ENCODE measurements at places on chromosomes 1 and 21.

GRCh38 chr1:160236806-160237205, 25.5 kb downstream of the DCAF8 start:
- DNase-seq, result no peak

DNA sequence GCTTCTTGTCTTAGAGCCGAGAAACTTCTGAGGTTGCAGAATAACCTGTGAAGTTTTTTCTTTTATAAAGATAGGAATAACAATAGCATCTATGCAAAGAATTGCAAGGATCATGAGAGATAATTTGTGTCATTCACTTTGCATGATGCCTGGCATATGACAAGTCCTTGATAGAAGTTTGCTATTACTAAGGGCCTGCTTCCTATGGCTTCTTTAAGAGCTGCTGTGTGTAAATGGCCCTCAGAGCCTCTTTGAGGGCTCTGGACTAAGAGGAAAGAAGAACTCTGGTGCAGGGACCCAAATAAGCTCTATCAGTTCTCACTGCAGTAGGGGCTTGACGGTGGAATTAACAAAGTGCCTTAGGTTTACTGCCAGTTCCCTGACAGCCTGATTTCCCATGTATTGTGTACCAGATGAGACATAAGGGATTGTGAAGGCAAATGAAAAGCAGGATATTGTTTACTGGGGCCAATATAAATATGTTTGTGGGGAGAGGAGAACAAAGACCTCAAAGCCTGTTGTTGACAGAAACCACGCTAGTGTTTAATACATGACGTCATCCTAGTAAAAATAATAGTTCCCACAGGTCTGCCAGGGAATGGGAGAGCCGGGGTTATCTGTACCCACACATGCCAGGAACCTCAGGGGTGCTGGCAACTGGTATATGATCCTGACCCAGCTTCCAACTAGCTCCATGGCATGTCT, 131.2 kb upstream of the UBE2U start:
- no peak for DNase-seq

DNA sequence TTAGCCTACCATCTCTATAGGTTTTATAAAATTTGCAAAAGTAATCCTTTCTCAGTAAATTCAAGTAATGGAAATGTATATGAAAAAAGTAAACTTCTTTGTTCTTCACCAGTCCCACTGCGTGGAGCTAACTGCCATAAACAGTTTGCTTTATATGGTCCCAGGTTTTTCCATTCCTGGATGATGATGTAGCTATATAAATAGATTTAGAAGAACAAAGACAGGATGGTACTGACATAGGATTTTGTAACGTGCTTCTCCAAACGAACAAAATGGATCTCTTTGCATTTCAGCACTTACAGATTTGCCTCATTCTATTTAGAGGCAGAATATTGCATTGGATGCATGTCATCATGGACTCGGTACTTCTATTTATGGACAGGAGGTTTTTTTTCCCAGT, 57.3 kb downstream of the SMYD2 start:
- DNase-seq, result no peak

- no peak for DNase-seq
Observed at GRCh38 chr1:110880708-110881374, 7.9 kb downstream of the CD53 start.

DNA sequence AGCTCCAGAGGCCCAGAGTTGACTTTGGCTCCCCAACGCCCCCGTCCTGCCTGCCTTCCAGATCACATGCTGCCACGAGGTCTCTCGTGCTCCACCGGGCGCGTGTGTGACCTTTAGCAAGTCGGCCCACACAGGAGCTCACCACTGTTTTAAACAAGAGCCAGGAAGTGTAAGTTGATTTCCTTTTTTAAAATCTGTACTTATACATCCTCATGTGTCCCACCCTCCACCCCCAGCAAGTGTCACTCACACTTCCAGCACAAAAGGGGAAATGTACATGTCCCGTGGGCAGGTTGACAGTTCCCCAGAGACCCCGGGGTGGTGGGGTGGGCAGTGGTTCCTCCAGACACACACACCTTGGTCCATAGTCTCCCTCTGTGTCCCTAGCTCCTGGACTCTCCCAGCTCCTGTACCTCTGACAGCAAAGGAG, 84.4 kb downstream of the STUM start:
- no peak for DNase-seq

GRCh38 chr1:202210385-202210784, 16.8 kb downstream of the LGR6 start:
- DNase-seq, result no peak

DNA sequence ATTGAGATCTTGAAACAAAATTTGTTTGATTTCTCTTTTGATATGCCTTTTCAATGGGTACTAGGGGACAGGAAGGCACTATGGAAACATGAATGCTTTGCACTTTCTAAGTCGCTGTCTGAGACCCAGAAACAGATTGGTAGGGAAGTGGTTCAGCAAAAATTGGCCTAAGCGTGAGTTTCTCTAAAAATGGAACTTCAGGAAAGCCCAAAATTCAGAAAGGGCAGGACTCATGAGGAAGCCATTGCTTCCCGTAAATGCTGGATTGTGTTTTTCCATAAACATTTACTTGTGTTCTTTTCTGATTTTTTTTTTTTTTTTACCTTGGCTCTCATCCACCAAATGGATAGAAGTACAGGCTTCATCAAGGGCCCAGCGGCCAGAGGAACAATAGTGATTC, 123.7 kb upstream of the ATP1B1 start:
- DNase-seq, result no peak
